ENCODE measurements at places on chromosomes 3 and 15.

DNA sequence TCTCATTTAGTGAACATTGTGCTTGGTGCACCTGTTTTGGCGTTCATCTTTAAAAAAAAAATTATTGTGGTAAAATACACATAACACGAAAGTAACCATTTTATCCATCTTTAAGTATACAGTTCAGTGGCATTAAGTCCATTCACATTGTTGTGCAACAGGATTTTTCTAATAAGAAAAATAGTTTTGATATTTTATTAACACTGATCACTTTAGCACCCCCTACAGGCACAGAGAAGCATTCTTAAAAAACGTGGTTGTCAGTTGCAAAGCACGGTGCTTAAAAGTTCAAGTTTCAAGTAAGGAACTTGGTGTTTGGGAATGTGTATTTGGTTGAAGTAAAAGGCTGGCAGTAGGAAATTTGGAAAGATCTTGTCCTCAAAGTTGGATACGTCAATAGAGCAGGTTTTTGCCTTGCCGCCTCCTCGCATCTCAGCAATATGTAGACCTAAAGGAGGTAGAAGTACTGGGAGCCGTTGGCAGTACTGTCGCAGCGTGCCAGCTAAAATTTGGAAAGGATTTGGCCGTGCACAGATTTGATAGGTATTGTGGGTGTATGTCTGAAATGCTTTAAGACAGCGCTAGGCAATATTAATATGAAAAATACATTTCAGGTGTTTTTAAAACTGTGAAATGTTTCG is 110.4 kb downstream of the LRRC28 start:
- DNase-seq: no peak

- no peak for DNase-seq
Observed at GRCh38 chr3:150248116-150248887, 159.8 kb upstream of the TSC22D2 start.

DNA sequence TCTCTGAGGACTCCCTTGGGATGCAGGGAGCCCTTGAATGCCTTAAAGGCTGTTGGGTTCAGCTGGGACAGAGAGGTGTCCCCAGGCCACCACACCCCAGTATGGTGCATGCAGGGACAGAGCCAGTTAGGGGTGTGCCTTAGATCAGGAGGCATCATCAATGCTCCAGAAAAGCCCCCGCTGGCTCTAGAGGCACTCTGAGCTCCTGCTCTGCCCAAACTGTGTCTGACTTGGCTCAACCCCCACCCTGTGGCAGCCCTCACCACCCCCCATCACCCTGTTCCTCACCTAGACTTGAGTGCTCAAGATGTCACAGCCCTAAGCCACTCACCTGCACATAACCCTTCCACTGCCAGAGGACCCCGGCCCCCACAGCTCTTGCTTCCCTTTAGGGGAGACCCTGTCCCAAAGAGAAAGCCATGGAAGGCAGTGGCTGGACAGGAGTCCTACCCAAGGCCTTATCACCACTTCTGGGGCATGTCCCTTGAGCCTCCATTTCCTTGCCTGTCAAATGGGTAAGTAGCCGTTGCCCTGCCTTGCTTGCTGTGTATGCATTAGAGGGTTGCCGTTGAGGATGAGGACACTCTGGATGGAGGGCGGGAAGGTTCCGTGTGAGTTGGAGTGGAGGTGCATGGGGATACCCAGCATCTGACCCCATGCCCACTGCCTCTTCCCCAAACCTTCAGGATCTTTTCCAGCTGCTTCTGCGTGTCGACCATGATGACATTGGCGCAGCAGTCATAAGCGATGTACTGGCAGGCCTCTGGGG is 41.4 kb downstream of the ACSBG1 start:
- DNase-seq: no peak

DNA sequence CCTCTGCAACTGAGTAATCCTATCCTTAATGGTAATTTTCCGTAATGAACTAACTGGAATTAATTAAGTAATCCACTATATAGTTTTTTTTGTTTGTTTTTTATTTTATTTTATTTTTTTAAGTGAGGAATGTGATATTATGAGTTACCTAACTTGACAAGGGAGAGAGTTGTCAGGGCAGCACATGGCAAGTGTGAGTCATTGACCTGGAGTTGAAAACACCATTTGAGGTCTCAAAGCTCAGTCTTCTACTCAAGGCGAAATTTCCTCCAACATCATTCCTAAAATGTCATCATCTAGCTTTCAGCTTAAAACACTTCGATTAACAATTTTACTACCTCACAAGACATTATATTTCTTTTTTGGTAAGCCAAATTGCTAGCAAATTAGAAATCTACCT is 87.8 kb downstream of the NECTIN3 start:
- no peak for DNase-seq

DNA sequence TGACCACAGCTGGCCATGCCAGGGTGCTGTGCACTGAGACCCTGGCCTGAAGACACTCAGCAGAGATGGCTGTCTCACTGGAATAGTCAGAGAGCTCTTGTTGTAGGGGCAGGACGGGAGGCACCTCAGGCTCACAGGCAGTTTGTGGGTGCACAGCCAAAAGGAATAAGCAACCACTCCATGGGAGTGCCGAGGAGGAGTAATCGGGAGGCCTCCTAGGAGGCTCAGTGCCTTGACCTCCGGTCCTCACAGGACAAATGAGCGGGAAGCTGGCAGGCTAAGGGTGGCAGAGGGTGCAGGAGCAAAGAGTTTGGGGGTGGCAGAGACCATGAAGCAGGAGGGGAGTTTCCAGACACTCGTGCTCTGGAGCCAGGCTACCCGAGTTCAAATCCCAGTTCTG is 81.7 kb downstream of the SMAD6 start:
- DNase-seq: no peak

- DNase-seq: no peak
Observed at GRCh38 chr15:66505818-66506217, 692 bp downstream of the ZWILCH start.

DNA sequence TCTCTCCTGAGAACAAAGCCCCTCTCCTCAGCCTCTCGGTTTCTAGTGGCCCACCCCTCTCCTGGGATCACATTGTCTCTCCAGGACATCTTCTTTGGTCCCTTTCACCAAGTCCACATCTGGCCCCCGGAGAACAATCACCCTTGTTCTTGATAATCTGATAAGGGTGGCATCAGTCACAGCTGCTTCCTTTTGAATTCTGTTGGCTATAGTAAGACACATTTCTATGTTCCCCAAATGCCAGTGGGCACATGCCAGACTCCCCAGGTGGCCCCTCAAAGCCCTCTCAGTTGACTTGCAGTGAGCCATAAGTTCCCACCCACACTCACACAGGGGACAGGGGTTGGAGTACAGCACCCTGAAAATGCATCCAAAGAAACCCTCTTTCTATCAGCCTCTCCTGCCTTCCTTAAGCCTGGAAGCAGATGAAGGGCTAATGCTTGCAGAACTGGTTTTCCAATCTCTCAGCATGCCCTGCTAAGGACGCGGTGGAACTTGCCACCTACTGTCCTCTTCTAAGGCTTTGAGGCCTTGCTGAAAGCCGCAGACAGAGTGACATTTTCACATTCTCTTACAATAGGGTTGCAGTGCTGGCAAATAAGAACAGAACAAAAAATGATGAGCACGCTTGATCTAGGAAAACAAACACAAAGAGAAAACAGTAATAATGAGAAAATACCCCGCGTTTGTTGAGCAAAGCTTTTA is 101.3 kb upstream of the SLCO3A1 start:
- DNase-seq: no peak

DNA sequence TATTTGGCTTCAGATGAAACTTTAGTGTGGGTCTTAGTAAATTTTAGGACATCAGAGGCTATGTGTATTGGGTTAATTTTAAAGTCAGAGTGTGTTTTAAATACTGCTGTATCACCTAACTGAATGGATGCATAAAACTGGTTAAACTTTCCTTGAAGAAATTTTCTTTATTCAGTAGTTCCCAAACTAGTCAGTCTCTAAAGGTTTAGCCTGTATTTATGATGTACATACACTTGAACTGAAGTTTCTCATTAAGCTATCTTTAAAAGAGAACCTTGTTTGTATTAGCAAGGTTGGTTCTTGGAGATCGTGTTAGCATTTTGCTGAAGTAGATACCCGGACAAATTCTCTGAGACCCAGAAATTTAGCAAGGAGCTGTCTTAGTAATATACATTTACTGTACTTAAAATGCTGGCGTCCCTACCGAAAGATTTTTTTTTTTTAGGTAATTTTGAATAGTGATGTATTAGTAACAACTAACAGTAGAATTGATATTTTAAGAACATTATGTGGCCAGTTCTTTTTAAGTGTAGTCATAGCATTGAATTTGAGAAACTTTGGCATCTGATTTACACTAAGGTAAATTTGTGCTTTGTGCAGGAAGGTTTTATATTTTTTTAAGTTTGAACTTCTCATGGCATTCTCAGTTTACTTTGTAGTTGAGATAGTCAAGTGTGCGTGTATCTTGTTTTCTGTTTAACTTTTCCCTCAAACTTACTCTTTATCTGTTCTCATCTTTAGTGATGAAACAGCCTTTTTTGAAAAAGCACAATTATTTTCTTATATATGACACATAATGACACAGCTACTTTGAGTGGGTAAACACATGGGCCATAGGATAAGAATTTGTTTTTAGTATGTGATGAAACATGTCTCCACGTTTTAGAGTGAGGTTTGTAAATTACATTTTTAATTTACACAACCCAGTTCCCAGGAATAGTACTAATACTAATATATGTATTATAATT is 2.9 kb downstream of the DIPK2A start:
- no peak for DNase-seq

DNA sequence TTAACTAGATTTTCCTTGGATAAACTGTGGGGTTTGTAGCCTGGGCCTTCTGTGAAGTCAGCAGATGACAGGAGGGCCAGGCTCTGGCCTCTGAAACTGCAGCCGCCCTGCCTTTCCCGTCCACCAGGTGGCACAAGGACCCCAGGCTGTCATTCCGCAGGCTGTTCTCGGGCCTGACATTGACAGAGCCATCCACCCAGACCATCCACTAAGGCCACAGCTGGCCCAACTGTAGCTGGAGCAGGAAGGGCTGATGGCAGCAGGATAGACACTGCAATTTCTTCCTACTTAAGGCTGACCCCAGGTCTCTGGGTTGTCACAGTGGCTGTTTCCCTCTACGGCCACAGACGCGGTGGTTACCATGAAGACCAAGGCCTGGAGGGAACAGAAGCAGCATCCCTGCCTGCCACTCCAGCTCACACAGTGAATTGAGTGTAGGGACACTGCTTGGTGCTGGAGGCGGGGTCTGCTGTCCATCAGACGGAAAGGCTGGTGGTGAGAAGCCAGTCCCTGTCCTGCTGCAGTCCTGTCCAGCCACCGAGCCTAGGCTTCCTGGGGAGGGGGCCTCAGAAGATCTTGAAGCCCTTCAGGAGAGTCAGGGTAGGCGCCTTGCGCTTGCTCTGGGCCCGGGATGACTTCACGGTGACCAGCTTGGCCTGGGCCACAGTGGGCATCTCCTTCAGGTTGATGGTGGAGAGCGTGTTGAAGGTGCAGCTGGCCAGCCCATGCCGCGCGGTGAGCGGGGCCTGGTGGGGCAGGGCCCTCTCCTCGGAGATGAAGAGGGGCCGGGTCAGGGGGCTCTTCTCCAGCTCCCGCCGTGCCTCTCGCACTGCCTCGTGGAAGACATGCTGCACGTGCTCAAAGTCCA is 9.4 kb downstream of the SLC51B start:
- peak; percentile 54 for DNase-seq

DNA sequence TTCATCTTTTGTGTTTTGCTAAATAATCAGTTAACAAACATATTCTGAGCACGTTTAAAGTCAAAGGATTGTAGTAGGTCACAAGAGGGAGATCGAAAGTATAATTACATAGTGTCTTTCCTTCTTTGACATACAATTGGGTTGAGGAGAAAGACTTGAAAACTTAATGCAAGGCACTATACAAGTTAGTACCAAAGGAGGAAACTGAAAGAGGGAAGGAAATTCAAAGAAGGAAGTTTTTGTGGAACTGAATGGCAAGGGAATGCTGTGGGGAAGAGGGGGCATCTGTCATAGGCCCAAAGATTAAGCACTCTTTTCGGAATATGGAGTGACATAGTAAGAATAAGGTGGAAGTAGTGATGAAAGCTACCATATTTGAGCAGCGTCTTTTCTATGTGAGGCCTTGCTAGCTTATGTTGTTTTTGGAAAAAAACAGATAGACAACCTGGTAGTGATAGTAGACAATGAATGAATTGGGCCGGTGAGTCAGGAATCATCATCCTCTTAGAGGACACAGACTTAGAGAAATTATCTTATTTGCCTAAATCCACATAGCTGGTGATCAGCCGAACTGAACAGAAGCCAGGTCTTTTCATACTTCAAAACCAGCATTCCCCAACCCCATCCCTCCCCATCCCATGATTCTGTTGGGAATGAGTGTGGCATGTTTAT is 10.2 kb downstream of the MBNL1 start:
- no peak for DNase-seq

GRCh38 chr3:108123326-108123725 is 32.5 kb upstream of the CD47 start:
- no peak for DNase-seq

DNA sequence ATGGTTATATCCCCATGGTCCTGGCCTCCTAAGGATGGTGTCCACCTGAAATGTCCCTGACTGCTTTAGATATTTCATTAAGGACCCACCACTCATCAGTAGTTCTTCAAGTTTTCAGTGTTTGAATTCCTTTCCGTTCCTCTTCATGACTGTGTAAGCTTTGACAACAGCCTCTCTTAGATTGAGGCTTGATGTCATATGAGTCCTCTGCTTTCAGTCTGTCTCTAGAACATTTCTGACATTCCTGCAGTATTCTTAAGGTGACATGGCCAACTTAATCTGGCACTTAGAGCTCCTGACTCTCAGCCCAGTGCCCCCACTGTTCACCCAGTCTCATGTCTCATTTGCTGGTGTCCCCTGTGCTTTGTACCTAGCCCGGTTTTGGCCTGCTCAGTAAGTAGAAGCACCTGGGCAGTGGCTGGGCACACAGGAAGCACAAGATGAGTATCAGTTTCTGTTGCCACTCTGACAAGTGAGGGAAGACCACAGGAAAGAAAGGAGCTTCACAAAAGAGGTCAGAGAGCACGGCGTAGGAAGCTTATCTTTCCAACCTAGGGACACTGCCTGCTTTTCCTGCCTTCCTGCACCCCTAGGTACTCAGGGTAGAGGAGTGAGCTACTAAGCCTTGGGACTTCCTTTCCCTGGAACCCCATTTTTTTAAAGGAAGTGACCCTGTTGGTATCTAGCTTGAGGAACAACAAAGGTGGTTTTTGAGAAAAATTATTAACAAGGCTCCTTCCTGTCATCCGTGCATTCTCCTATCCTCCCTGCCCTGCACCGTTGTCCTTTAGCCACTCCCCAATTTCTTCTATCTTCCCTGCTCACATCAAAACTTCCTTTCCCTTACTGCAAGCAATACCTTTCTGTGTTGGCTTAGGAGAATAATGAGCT is 103.1 kb downstream of the KLHL25 start:
- DNase-seq: no peak

DNA sequence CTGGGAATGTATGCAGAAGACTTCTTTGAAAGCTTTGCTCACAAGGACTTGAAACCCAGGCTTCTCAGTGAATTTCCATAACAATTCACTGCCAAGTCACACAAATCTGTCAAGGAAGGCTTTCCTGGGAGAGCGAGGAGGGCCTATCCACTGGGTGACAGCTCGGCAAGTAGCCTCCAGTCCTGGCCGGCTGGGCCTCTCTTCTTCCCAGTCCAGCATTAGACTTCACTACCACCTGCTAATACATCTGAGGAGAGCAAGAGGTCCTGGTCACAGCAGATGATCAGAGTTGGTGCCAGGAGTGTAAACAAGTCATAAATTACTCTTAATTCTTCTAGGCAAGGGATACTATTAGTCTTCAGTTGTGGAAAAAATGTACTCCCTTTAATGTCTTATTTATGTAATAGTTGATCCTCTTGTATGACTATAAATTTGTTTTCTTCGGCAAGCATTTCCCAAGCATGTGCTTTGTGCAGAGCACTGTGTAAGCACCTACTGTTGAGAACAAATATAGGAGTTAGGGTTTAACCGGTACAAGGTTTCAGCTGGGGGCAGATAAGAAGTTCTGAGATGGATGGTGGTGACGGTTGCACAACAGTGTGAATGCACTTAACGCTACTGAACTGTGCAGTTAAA is 162.9 kb downstream of the VGLL4 start:
- no peak for DNase-seq
